MG63 (cell line): ENCODE measurements at places on chromosomes 7 and 10. TPM values are rescaled to one million over a fixed set of nuclear protein-coding genes. Genes with fewer than 3 reads are reported as not detected.
A peak's percentile ranks its signal among the peaks of the same experiment; 100 is the strongest.

Gene PAX4
- total RNA-seq: not detected in 2 replicates

Gene TFR2
- total RNA-seq: 0.33 TPM in 1 of 2 replicates, not detected in the other

Gene TRIM74
- not detected in 2 replicates for total RNA-seq

Gene CRHR2
- total RNA-seq: not detected in 2 replicates

Gene C10orf105
- total RNA-seq: not detected in 2 replicates

Gene PKD2L1
- total RNA-seq: not detected in 2 replicates

DNA sequence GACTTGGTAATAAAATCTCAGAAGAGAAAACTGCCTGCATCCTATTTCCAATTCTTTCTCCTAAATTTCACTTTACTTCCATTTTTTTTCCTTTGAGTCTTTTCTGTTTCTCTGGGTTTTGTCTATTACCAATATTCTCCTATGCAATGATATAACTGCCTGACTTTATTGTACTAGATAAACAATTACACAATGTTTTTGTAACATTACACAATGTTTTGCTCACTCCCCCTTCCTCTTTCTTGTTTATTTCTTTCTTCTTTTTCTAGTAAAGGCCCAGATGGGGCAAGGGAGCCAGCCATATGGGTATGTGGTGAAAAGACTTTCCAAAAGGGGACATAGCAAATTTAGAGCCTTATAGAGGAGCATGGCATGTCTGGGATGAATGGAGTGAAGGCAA, 278.7 kb upstream of the PHYHIPL start:
- DNase-seq: no peak

DNA sequence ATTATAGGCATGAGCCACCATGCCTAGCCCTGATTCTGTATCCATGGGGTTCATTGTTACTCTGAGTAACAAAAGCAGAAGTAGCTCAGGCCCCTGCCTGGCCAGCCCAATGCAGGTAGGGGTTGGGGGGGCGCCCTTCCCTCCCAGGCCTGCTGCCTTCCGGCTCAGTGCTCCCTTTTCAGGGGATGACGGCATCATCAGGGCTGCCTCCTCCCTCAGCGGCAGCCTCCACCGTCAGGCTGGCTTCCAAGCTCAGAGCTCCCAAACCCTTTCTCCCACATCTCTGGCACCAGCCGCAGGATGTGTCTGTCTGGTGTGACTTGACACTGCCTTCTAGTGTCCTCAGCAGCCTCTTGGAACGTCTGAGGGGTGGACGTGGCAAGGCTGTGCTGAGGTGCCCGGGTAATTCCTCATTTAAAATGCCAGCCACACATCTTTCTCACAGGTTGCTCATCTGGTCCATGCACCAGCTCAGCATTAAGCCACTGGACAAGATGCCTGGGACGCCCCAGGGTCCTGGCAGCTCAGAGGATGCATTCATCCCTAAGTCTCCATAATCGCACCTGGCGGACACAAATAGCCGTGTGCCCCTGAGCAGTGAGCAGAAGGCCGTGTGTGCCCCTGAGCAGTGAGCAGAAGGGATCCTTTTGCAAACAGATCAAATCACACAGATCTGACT, 38.2 kb downstream of the PAPOLB start:
- no peak for DNase-seq

DNA sequence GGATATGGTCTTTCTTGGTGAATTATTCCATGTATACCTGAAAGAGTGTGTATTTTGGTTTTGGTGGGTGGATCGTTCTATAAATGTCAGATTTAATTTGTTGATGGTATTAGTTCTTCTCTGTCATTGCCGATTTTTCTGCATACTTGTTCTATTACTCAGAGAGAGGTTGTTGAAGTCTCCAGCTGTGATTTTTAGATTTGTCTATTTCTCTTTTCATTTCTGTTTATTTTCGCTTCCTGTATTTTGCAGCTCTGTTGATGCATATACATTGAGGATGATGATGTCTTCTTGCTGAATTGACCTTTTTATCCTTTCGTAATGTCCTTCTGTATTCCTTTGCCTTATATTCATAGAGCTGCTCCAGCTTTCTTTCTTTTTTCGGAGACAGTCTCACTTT, 12.1 kb upstream of the BHLHA15 start:
- DNase-seq: no peak

- no peak for DNase-seq
Observed at GRCh38 chr7:90698616-90699015, 102.5 kb downstream of the CDK14 start.

- no peak for DNase-seq
Observed at GRCh38 chr7:80449836-80450235, 62.0 kb downstream of the GNAT3 start.

GRCh38 chr7:128833148-128833945, 3.1 kb downstream of the FLNC start:
- DNase-seq: peak; percentile 87

GRCh38 chr10:70843776-70844489, 28.2 kb downstream of the SGPL1 start:
- no peak for DNase-seq

DNA sequence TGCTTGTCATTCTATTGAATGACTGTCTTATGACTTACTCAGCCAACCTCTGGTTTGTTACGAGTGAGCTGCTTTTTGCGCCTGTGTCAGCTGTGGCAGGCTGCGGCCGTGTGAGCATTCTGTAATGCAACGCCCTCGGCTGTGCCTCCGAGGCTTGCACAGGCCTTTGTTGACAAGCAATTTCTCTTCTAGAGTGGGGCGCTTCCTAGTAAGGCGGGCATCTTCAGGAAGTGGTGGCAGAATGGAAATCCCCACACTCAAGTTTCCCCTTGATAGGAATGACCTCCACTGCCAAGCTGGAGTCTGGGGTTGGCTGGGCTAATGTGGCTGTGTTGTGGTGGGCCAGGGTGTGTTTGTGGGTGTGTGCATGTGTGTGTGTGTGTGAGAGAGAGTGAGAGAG, 20.2 kb upstream of the TMEM178B start:
- no peak for DNase-seq

- DNase-seq: peak; percentile 70
Observed at GRCh38 chr7:39453743-39454355, 112.4 kb upstream of the YAE1 start.

- peak; percentile 58 for DNase-seq
Observed at GRCh38 chr10:28678687-28679457, 1.6 kb downstream of the BAMBI start.

DNA sequence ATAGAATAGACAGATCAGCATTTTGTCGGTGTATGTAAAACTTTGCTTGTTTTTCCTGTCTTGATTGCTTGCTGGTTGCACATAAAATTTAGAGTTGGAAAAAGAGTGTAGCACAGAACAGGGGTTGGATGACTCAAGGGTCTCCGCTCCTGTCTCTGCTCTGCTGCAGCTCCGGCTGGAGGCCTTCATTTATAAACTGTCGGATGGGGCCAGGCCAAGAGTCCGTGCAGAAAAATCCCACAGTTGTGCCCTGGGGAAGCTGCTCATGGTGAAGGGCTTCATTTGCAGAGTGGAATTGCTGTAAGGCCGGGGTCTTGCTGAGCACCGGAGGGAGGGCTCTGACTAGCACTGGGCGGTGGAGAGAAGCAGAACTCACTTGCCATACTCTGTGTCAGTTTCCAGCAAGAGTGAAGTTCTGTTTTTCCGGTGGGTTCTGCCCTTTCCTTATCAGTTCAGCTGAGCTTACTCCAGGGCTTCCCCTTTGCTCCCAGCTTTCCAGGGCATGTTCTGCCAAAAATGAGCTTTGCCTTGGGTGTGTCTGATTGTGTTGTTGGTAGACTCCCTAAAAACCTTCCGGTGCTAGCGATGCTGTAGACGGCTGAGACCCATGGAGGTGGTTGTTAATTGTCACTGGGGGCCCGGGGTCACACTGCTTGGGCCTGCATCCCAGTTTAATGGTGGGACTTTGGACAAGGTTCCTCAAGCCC, 67.2 kb downstream of the CAMK1D start:
- DNase-seq: no peak

DNA sequence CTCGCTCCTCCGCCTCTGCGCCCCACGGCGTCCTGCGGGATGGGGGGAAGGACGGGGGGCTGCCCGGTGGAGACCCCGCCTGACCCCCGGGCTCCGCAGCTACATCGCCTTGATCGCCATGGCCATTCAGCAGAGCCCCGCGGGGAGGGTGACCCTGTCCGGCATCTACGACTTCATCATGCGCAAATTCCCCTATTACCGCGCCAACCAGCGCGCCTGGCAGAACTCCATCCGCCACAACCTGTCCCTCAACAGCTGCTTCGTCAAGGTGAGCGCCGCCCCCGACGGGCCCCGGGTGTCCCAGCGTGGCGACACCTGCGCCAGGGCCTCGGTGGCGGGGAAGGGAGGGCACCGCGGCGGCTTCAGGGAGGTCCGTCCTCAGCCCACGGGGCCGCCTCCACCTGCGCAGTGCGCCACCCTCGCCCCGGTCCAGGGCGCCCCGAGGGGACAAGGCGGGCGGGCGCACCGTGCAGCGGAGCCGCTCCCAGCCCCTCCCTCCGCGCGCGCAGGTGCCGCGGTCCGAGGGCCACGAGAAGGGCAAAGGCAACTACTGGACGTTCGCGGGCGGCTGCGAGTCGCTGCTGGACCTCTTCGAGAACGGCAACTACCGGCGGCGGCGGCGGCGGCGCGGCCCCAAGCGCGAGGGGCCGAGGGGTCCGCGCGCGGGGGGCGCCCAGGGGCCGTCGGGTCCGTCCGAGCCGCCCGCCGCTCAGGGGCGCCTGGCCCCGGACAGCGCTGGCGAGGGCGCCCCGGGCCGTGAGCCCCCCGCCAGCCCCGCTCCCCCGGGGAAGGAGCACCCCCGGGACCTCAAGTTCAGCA, 793 bp downstream of the FOXL3 start:
- no peak for DNase-seq

DNA sequence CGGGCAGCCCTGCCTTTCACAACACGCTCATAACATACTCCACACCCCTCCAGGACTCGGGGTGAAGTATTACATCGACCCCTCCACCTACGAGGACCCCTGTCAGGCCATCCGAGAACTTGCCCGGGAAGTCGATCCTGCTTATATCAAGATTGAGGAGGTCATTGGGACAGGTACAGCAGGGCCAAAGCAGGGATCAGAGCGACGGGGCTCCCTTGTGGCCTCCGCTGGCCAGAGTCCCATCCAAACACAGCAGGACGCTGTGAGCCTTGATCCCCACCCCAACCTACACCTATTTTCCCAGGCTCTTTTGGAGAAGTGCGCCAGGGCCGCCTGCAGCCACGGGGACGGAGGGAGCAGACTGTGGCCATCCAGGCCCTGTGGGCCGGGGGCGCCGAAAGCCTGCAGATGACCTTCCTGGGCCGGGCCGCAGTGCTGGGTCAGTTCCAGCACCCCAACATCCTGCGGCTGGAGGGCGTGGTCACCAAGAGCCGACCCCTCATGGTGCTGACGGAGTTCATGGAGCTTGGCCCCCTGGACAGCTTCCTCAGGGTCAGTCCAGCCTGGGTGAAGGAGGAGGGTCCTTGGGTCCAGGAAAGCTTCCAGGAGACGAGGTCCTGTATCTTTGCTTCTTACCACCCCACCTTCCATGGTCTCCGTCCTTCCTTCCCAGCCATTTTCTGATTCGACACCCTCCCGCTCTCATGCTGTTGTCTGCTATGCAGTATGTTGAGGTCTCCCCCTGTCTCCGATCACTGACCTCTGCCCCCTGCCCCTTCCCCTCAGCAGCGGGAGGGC, 13.5 kb downstream of the EPHB6 start:
- DNase-seq: no peak

- DNase-seq: peak; percentile 43
Observed at GRCh38 chr7:81211204-81211933, 292.5 kb upstream of the SEMA3C start.

GRCh38 chr7:28093623-28094232, 86.9 kb downstream of the JAZF1 start:
- DNase-seq: peak; percentile 64
